ENCODE measurements at places on chromosomes 1 and 21.

DNA sequence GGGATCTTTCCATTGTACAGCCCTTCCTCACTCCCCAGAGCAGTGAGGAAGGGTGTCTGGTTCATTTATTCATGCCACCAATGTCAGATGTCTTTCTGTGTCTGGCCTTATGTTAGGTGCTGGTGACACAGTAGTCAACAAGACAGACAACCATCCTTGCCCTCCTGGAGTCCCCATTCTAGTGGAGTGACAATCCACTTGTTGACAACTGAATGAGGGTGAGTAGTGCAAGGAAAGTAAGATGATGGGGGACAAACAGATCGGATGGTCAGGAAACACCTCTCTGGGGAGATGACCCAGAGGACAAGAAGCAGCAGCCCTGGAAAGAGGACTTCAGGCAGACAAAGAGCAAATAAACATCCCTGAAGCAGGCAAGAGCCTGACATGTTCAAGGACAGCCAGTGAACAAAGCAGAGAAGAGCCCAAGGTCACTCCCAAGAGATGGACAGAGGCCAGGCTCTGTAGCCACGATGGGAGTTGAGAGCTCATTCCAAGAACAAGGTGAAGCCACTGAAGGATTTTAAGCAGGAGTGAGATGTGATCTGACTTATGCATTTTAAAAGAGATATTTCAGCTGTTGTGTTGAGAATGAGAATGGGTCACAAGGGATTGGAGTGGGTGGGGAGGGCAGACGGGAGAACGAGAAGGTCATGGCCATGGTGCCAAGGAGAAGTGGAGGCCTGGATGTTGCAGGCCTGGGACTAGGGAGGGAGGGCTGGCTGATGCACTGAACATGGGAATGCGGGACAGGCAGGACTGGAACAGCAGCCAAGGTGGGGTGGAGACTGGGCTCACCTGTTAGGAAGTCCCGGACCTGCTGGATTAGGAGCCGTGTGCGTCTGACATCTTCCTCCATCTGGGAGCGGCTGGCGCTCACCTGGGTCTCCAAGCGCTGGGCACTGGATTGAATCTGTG lies 30.2 kb downstream of the LAMB3 start:
- no peak for DNase-seq
- no peaks in the 10 kb centered on the region for H3K4me1 ChIP-seq
- no peak overlapping the region for H3K27ac ChIP-seq
- no peaks in the 10 kb centered on the region for H3K36me3 ChIP-seq

DNA sequence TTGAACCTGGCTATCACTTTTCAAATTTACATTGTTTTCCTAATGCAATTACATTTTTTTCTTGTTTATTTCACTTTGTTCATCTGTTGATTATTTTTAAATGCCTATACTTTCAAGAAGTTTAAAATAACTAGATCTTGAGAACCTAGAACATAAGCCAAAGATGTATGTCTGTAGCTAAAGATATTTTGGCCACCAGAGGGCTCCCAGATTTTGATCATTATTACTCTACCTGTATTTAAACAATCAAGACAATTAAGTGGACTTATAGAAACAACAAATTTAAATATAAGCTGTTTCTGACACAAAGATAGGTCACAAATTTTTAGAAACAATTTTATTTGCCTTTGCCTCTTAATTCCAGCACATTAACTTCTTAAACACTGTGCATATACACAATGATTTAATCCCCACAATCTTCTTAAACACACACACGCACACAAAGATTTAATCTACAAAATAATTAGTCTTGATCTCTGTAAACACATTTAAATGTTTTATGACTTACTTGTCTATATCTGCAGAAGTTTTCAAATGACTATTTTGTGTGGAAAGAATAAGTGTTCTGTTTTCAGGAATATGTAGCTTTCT lies 380.0 kb downstream of the DSCAM start:
- no peak overlapping the region for H3K4me3 ChIP-seq
- H3K36me3 ChIP-seq, result no peaks in the 10 kb centered on the region

DNA sequence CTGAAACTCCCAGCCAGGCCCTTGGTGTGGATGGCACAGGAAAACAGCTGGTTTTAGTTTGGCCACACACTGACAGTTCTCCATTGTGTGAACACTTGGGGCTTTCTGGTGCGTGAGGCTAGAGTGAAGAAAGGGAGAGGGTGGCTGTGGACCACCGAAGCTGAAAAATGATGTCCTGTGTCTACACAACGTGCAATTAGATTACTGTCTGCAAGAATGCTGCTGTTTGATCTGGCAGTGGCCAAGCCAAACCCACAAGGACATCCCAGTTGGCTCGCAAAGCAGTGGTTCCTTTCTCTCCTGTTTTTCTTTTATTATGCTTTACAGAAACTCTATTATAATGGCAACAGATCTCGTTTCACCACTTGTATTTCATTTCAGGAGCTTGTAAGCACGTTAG lies 58.9 kb downstream of the ERG start:
- no peak overlapping the region for H3K27ac ChIP-seq
- peaks cover 28% of the 10 kb centered on the region for H3K36me3 ChIP-seq
- H3K27me3 ChIP-seq, result no peaks in the 10 kb centered on the region
- DNase-seq, result no peak
- no peak overlapping the region for H3K4me3 ChIP-seq

DNA sequence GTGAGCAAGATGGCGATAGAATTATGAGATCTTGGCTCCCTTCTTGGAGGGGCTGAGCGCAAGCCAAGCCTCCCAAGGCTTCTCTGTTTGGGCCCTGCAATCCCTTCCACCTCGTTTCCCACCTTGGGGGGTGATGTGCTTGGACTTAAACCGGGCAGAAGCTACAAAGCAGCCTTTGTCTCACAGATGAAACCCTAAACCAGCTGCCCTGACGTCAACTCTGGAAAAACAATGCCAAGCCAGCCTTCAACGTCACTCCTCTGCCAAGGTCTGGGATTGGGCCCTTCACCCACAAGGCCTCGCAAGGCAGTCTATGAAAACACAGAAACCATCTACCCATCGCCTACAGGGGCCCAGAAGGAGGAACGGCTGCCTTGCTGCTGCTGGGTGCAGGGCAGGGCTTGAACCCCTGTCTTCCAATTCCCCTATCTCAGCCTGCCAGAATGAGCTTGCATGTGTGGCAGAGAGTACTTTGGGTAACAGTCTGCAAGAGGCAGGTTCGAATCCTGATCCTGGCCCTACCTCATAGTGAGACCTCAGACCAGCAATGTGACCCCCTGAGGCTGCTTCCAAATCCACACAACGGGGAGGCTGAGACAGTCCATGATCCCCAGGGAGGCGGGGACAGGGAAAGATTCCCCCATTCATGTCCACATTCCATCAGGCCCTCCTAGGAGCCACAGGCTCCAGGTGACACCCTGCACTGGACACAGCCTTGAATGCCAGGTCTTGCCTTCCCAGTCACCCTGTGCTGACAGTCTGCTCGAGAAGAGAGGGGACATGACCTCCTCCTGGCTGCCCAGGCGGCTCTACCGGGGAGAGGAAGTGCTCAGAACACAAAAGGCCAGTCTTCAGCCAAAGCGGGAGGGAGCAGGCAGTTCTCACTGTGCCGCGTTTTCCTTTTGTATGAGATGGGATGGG lies 15.0 kb downstream of the IFFO2 start:
- no peak overlapping the region for H3K4me3 ChIP-seq
- DNase-seq, result peak; percentile 63
- H3K4me1 ChIP-seq, result peaks cover 28% of the 10 kb centered on the region
- no peaks in the 10 kb centered on the region for H3K27me3 ChIP-seq
- peak overlapping the region; percentile 60 for H3K27ac ChIP-seq

DNA sequence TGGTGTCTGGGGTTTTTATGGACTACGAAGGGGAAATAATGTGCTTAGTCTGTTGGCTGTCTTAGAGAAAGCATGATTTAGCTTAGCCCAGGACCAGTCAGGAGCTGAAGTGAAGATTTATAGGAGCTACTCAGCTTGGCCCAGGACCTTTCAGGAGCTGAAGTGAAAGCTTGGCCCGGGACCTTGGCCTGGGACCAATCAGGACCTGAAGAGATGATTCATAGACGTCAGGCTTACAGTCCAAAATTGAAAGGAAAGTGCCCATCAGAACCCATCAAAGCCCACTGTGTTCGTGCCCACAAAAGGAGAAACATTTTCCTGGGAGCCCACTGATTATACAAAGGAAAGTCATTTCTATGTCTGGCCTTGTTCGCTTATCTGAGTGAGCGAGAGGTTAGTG lies 35.6 kb downstream of the MSTO1 start:
- no peaks in the 10 kb centered on the region for H3K36me3 ChIP-seq
- H3K4me1 ChIP-seq, result peaks cover 7% of the 10 kb centered on the region
- no peak overlapping the region for H3K27ac ChIP-seq
- no peak overlapping the region for H3K4me3 ChIP-seq
- no peak for DNase-seq

DNA sequence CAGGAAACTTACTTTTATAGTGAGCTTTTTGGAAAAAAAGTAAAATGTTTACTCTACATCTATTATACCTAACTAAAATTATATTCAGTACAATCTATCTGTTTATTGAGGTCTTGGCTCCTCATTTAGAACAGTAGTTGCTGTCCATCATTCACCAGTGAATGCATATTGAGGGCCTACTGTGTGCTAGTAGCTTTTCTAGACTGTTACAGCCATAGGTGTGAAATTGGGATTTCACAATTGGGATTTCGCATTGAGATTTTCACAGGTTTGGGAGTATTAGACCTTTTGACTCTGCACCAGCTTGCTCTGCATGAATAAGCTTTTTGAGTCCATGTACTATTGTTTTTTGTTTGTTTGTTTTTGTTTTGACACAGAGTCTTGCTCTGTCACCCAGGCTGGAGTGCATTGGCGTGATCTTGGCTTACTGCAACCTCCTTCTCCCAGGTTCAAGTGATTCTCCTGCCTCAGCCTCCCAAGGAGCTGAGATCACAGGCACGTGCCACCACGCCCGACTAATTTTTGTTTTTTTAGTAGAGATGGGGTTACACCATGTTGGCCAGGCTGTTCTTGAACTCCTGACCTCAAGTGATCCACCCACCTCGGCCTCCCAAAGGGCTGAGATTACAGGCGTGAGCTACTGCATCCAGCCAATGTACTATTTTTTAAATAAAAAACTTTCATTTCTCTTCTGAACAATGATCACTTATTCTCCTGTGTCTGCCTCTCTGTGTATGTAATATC lies 47.2 kb upstream of the ERRFI1 start:
- peaks cover 19% of the 10 kb centered on the region for H3K4me1 ChIP-seq
- no peak overlapping the region for H3K27ac ChIP-seq
- H3K27me3 ChIP-seq, result no peaks in the 10 kb centered on the region
- H3K36me3 ChIP-seq, result no peaks in the 10 kb centered on the region
- DNase-seq, result no peak

DNA sequence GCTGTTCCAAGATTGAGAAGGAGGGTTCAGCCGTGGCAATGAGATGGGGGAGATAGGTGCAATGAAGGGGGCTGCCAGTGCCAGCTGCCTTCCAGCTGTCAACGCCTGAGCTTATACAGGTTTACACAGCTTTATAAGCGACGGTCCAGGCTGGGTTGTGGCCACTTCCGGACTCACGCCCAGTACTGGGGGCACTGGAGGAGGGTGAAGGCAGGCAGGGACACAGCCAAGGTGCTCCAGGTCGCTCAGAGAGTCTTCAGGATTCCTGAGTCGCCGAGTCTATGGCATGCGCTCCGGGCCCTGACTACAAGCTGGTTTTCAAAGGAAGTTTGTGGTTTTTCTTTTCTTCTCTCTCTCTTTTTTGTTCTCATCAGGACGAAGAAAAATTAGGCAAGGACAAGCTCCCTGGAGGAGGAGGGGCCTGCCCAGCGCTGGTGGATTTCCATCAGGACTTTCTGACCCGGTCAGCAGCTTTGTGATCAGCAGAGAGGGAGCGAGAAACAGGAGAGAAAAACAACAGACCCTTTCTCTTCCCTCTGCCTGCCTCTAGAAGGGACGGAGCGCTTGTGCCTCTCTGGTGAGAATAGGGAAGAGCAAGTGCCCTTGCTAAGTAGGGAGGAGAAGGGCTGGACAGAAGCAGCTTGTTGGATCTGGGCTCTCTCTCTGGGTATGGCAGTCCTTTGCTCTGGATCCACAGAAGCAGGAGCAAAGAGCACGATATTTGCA lies at the start of gene MINDY1:
Gene MINDY1 (minus strand): TSS at position 576 of the 726 bp plus-strand sequence. CDS start 4,285 bp downstream, outside the sequence.
- H3K27me3 ChIP-seq, result no peaks in the 10 kb centered on the region
- peak; percentile 88 for DNase-seq
- peak within 1 kb of the TSS; percentile 88 for H3K27ac ChIP-seq
- peak within 1 kb of the TSS; percentile 51 for H3K4me3 ChIP-seq
- H3K4me1 ChIP-seq, result peaks cover 28% of the 10 kb centered on the region
- no peaks in the 10 kb centered on the region for H3K36me3 ChIP-seq

GRCh38 chr1:41618066-41618825 lies 133.8 kb upstream of the EDN2 start:
- peaks cover 4% of the 10 kb centered on the region for H3K4me1 ChIP-seq
- no peaks in the 10 kb centered on the region for H3K36me3 ChIP-seq
- H3K4me3 ChIP-seq, result no peak overlapping the region
- peak; percentile 42 for DNase-seq

GRCh38 chr21:33206771-33207281 lies 22.9 kb upstream of the IFNAR2 start:
- no peak overlapping the region for H3K27ac ChIP-seq
- H3K4me3 ChIP-seq, result no peak overlapping the region
- H3K4me1 ChIP-seq, result no peaks in the 10 kb centered on the region
- DNase-seq, result no peak

GRCh38 chr1:228836427-228836826 lies 101.1 kb downstream of the RHOU start:
- peaks cover 19% of the 10 kb centered on the region for H3K4me1 ChIP-seq
- no peak for DNase-seq
- no peak overlapping the region for H3K4me3 ChIP-seq

DNA sequence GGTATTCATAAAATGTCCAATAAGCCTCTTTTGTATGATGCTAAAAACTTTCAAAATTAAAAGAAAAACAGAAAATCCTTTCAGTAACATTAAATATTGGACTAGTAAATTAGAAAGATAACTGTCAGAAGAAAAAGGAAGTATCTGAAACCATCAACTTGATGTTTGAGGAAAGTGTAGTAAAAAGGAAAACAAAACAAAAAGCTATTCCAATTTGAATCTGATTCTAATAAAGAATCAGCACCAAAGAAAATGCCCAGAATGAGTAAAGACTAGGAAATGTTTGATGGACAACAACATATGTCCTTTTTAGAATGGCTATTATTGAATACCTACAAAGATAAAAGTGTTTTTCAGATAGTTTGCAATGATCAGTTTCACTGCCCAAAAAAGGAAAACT lies 79.9 kb upstream of the RBM34 start:
- peaks cover 9% of the 10 kb centered on the region for H3K36me3 ChIP-seq
- no peak for DNase-seq
- H3K27me3 ChIP-seq, result no peaks in the 10 kb centered on the region
- H3K4me1 ChIP-seq, result peaks cover 4% of the 10 kb centered on the region
- H3K4me3 ChIP-seq, result no peak overlapping the region

DNA sequence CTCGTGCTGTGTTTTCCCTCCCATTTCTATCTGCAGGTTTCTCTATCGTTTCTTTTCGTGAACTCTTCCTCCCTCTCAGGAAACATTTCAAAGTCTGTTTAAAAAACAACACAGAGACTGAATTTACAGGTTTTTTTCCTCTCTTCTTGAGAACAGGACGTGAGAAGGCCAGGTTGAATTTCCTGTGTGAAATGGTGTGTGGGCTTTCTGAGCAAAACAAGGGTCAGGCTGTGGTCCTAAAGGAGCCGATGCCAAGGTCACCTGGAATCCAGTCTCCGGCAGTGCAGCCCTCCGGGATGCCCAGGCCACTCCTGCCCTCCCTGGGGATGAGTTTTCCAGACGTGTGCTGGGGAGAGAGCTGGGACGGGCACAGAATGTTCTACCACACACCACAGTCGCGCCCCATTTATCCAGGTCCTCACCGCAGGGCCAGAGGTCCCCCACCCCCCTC lies 62.7 kb upstream of the RUNX3 start:
- no peak for DNase-seq
- H3K27me3 ChIP-seq, result no peaks in the 10 kb centered on the region
- no peak overlapping the region for H3K4me3 ChIP-seq
- H3K4me1 ChIP-seq, result no peaks in the 10 kb centered on the region
- no peak overlapping the region for H3K27ac ChIP-seq

Measured in endothelial cell of umbilical vein (primary cell).